K562 (cell line): ENCODE measurements at places on chromosomes 3 and 15. TPM values are rescaled to one million over a fixed set of nuclear protein-coding genes. Genes with fewer than 3 reads are reported as not detected.

The SEC61A1 gene
- 112 and 113 TPM in 2 replicates for total RNA-seq

The SV2B gene
- 0.11 and 0.18 TPM in 2 replicates for total RNA-seq

The GPR149 gene
- not detected in 2 replicates for total RNA-seq

DNA sequence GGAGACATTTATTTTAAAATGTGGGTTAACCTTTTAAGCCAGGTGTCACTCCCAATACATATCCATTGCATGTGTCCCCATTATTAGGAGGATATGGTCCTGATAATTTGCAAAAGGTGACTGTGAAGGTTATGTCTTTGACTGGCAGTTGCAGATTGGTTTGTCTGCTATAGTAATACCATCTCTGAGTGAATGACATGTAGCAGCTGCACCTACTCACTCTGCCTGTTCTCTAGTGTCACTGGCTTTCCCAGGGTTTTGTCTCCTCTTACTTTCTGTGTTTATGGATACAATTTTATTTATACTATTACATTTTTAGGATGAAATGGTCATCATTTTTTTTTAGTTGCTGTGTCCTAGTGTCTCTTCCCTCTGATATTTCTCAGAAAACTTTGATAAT is 393.2 kb downstream of the C3orf38 start:
- DNase-seq: no peak

DNA sequence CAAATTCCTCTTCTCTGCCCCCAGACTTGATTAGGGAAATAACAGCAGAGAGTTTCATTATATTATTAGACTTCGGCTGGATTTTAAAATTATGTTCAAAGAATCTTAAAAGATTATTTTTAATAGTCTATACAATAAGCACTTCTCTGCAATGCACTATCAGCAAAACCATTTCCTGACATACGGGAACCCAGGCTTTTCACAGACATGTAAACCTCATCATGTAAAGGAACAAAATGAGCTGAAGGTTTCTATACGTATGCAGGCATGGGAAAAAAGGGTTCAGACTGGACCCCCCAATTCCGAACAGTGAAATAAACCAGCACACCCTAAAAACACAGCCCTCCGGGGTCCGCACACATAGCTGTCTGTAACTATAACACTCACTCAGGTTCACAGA is 77.5 kb upstream of the LMOD3 start:
- no peak for DNase-seq

DNA sequence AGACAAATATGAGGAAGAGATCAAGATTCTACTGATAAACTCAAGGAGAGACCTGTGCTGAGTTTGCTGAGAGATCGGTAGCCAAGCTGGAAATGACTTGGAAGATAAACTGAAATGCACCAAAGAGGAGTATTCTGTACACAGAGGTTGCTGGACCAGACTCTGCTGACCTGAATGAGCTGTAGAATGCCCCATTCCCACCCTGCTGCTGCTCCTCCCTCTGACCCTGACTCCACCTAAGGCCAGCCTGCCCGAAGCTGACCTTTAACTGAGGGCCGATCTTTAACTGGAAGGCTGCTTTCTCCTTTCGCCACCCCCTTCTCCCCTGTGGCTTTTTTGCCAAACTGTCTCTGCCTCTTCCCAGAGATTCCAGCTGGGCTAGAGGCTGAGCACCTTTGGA is 34.6 kb downstream of the CDIN1 start:
- no peak for DNase-seq

- no peak for DNase-seq
Measured at GRCh38 chr3:158101335-158102241, 4.6 kb downstream of the SHOX2 start.
